NCI-H2171 (cell line): ENCODE measurements at places on chromosomes 13 and 19.

- no peak for DNase-seq
These were observed 40.8 kb upstream of the RFXAP start for GRCh38 chr13:36778083-36778671.

GRCh38 chr13:44573790-44574465 lies 2.2 kb downstream of the TSC22D1 start:
- no peak for DNase-seq

DNA sequence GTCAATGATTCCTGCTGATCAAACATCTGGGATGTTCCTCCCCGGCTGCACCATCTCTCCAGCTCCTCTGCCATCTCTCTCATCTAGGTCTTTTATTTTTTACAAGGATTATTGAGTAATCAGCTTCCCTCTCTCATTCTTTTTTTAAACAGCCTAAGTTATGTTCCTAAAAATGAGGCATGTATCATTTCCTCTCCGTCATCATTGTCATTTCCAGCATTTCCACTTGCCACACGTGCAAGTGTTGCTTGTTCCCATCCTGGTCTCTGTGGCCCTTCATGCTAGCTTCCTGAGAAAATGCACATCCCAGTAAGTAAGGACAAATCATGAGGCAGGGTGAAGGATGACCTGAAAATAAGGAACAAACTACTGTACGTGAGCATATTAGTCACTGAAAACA lies 102.7 kb upstream of the POSTN start:
- no peak for DNase-seq

DNA sequence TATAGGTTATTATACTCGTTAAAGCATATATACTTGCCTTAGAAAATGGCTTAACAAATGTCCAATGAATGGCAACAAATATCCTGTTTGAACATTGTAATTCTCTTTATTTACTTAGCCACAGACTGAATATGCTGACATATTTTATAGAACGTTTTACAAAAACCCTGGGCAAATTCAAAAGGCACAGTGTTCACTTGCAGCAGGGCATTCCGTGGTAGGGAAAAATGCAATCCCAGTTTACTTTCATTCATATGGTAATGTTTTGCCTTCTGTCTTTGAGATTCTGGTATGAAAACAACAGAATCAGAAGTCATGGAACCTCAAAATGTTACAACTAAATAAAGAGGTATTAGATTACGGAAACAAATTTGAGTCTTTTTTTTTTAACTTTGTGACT lies 56.2 kb upstream of the MYCBP2 start:
- DNase-seq: no peak

DNA sequence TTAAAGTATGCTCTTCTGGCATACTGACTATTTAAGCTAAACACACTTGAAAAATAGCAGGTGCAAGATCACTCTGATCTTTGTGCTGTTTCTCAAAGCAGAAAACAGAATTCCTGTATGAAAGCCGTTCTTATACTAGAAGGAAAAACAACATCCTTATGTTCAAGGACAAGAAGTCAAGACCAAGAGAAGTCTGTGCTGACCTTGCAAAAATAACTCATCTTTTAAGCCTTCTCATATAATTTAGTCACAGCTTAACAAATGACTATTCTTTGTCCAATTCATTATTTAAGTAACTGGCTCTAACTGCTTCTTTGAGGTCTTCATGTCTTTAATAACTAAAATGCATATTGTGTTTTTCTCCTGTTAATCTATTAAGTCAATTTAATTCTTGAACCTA lies 2750.2 kb upstream of the PCDH20 start:
- no peak for DNase-seq

DNA sequence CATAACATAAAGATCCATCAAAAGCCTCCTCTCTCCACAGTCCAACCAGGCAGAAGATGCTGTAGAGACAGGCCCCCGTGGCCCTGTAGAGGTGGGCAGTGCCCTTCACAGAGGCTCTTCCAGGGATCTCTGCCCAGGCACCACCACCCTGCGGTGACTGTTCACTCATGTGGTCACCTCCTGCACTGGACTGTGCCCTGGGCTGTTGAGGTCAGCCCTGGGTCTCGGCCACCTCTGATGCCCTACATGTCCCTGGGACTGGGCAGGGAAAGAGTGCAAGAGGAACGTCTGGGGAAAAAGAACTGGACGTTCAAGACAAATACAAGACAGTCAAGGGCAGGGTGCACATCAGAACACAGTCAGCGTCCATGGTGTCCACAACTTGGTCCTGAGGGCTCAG lies 22.3 kb downstream of the PEPD start:
- no peak for DNase-seq

DNA sequence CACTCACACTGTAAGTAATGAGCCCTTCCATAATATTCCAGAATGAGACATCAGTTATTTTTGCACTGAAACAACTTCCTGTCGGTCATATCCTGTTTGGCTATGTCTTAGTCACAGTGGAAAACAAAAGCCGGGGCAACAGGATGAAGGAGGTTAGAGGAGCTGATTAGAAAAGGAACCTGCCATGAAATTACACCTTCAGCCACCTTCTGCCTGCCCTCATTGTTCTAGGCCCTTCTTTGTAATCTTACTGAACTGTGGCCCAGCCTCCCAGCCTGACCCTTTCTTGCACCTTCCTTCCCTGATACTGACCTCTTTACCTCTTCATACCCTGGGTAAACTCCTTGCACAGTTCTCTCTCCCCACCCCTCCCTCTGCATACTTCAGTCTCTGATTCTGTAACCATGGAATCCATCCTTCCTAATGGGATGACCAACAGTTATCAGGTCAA lies 67.3 kb downstream of the DOCK9 start:
- no peak for DNase-seq

DNA sequence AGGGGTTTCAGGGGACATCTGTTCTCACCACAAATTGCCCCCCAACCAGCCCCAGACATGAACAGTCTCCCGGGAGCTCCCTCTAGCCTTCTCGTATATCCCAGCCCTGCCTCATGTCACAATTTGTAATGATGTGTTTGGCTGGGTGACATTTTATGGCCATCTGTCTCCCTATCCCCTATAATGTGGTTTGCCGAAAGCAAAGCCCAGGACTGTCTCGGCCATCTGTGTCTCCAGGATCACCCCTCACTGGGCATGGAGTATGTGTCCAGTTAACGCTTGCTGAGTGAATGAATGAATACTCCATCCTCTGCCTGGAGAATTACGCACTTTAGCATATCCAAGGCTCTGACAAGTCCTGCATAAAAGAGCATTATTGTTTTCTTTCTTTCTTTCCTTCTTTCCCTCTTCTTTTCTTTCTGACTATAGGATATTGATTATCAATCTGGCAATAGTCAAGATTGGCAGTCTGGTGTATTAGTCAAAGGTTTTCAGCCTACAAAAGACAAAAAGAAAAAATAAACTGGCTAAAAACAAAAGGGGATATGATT lies 15.1 kb downstream of the HPN start:
- DNase-seq: peak; percentile 96

GRCh38 chr19:49820125-49820524 lies 2.0 kb downstream of the MED25 start:
- DNase-seq: no peak

DNA sequence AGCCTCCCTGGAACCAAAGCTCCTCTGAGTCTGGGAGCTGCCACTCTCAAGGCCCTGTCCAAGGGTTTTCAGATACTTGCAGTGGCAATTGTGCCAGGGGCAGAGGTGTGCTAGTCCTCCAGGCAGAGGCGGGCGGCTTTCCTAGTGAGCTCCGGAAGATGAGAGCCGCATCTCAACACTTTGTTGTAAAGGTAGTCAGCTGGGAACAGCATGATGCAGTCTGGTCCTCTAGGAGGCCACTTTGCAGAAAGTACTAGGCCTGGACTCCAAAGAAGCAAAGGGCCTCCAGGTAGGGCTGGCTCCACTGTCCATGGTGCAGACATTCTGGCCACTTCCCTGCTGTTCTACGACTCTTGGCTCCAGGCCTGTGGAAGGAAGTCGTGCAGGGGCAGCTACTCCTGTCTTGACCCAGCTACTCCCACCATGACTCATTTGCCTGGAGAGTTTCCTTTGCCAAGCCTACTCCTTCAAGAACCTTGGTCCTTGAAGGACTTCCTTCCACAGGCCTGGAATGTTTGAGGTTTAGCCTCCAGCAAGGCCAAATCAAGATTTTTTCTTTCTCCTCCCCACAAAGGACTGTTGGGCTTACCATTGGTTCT lies 9.9 kb upstream of the ZNF536 start:
- DNase-seq: no peak

GRCh38 chr13:85223883-85224656 lies 575.1 kb downstream of the SLITRK6 start:
- DNase-seq: no peak
